Stimulated activated CD8-positive, alpha-beta memory T cell treated with anti-CD3 and anti-CD28 coated beads, Interleukin-4, amount 100 ng/mL, for 1 hour (primary cell): ENCODE measurements at places on chromosomes 13 and 19.
A peak's percentile ranks its signal among the peaks of the same experiment; 100 is the strongest.

DNA sequence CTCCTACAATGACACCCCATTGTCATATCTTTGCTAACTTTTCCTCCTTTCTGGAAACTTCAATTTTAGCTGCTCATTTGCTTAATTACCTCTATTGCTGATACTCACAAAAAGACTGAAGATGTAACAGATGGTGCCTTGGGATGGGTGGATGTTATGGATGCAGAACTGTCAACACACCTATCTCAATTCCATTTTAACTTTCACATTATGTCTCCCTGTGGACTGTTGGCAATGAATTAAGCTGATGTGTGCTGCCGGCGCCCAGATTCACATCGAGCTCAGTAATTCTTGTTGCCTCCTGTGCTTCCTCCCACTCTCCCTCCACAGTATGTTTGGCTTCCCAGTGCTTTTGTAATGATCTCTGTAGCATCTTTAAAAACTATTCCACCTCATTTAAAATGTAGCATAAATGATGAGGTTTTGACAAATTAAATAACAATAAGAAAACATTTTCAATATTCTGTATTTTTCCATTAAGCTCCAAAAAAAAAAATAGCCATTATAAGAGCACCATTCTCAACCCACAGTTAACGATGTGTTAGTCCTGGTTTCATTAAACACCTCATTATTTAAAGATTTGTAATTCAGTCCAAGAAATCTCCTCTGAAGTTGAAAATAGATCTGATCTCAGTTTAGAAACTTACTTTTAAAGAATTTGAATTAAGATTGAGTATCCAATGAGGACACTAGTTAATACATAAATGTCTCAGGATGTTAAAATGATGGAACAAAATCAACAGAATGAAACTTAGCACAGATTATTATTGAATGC is 99.9 kb upstream of the FAM216B start:
- DNase-seq = no peak

DNA sequence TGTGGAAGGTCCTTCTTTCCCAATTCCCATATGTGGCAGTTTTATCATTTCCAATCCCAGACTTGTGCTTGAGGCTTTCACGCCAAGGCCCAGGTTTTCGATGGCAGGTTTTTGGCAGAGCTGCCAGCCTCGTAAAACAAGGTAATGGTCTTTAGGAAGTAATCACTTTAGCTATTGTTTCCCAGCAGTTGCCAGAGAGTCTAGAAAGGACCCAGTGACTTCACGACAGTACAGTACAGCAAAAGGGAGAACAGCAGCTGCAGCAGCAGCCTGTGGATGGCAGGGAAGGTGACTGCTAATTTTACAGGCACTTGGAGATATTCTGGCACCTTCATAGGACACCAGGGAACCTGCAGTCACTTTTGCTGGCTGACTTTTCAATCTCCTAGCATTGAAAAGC is 291.6 kb upstream of the MAB21L1 start:
- no peak for DNase-seq

DNA sequence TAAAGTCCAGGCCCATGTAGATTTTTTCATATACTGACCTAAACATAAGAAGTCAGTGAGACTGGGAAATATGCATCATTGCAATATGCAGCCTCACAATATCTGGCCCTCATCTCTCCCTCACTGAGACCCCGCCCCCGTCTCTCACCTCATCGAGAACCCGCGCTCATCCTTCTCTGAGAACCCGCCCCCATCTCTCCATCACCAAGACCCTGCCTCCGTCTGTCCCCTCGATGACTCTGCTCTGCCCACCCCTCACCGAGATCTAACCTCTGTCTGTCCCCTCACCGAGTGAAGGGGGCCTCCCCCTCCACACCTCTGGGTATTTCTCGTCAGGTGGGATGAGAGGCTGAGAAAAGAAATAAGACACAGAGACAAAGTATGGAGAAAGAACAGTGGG is 20.5 kb upstream of the ZNF846 start:
- DNase-seq = no peak

DNA sequence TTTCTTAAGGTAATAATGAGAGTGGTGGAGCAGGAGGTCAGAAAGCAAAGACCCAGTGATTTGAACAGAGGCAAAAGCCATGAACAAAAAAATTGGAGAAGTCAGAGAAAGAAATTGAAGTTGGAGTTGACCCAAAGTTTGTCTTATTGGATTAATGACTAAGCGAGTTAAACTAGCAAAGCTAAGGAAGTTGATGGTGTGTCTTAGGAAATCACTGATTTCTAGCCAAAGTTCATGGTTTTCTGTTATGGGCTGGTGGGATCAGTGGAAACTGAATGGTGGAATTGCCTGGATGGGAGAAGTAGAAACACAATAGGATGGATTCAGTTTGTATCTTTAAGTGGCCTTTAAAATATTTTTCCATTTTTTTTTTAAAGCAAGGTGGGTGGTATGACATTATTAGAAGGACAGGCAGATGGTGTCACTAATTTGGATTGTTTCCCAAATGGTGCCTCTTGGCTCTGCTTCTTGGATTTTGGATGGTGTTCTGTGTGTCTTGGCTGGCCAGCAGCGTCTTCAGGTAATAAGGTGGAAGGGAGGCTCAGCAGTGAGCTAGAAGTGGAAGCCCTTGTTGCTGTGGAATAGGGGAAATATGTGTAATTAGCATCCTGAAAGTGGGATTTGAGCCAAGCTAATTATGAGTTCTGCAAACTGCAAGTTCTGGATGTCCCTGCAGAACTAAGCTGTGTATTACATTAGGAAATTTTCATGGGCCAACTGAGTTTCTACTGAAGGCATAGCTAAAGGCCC is 302.9 kb downstream of the LMO7 start:
- no peak for DNase-seq

GRCh38 chr13:51015973-51016372 is 95.1 kb downstream of the C13orf42 start:
- no peak for DNase-seq

GRCh38 chr19:6723738-6724137 is 3.3 kb upstream of the C3 start:
- DNase-seq = no peak

DNA sequence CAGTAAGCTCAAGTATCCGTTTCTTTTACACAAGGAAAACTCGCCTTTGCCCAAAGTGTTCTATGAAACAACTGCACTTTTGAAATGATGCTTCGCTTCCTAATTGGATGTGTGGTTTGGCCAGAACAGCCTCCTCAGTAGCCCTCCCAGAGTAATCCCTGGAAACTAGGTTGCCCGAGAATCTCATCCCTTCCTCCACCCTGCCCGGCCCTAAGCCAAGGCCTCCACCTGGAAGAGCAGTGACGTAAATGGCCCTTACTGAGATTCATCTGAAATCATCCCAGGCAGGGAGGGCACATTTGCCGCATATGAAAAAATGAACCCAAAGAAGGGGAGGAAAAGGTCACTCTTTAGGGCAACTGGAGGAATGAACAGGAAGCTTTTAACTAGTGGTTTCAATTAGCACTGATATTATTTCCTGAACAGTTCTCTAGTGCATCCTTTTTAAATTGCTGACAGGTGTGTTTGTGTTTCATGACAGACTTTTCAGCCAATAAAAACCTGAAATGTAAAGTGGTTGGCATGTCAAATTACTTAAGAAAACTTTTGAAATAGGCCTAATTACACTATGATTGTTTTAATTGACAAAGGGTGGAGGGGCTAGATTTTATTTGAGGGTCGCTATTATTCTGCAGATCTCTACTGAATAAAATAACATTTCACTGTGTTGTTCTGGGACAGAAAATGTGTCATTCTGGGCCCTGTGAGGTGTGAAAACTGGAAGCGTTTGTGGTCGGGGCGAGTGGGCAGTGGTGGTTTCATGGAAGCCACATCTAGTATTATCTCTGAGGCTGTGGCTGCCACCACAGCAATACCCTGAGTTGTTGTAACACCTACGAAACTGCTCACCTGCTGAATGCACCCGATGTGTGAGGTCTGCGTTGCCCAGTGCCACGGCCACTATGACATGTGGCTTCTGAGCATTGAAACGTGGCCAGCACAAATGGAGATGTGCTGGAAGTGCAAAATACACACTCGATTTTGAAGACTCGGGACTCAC is 112.1 kb downstream of the ZIC5 start:
- DNase-seq = peak; percentile 2

DNA sequence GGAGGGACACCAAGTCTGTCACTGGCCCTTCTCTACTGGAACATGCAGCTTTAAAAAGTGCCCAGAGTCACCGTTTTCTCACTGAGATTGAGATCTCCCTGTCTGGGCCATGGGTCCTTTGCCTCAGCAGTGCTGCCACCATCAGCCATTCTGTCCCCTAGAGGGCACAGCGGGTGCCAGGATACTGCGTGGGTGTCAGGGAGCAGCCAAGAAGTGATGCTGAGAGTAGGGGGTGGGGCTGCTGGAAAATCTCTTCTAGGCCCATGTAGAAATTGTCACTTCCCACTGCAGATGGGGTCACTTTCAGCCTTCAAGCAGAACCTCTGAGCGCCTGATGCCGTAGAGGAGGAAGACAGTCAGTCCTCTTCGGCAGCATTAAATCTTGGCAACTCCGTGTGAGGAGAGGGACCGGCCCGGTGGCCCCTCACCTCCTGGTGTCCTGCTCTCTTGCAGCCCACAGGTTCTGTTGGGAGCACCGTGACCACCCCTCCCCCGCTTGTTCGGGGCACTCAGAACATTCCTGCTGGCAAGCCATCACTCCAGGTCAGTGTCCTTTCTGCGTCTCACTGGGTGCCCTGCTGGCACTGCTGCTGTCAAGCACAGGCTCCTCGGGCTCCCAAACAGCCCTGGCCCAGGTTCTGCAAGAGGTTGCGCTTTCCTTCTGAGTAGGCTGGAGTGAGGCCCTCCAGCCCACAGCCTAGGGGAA is 21.4 kb downstream of the TSSK6 start:
- no peak for DNase-seq

GRCh38 chr13:44972956-44973581 is 16.2 kb downstream of the NUFIP1 start:
- DNase-seq = no peak

- DNase-seq = peak; percentile 94
Observed at GRCh38 chr19:41951686-41952172, 7.4 kb downstream of the RABAC1 start.

DNA sequence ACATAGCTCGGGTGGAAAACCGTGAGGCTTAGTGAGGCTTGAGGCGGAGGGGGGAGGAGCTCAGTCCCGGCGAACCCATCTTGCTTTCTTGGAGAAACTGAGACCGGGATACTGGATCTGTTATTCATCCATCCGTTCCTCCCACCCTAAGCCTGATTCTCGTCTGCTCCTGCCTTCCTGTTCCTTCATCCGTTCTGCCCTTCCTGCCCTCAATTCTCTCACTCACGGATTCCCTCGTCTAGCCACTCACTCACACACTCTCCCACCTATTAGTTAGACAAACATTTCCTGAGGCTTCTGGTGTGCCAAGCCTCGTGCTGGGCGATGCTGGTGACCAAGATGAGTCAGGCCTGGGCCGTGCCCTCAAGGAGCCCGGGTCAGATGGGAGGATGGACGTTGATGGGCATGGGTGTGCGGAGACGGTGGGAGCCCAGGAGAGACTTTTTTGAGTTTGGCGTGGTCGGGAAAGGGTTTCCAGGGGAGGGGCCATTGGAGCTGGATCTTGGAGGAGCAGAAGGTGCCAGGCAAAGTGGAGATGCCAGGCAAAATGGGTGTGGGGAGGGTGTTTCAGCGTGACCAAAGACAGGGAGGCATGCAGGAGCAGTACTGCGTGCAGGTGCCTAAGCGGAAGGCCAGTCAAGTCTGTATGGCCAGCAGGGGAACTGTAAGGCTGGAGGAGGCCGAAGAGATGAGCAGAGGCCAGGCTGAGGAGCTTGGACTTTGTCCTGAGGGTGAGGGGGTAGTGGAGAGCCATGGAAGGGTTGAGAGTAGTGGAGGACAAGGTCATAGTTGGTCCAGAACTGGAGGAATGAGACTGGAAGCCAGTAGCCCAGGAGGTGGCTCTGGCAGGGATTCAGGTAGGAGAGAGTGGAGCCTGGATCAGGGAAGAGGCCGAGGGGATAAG is 7.4 kb upstream of the CNFN start:
- no peak for DNase-seq

GRCh38 chr19:18593367-18594095 is 4.9 kb downstream of the REX1BD start:
- no peak for DNase-seq

DNA sequence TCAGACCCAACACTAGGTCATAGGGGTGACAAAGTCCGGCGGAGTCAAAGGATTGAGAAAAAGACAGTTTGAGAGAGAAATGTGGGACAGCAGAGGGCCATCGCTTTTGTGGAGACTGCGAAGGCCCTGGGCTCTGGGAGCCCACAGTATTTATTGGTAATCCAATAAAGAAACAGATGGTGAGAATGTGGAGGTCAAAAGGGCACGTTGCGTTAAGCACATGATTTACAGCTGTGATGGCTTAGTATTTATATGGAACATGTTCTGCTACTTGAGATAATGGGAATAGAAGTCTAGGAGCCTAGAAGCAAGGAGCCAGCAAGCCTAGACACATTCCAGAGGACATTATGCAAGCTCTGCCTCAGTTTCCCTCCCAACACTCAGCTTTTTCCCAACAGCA is 2521.1 kb downstream of the PCDH9 start:
- no peak for DNase-seq

DNA sequence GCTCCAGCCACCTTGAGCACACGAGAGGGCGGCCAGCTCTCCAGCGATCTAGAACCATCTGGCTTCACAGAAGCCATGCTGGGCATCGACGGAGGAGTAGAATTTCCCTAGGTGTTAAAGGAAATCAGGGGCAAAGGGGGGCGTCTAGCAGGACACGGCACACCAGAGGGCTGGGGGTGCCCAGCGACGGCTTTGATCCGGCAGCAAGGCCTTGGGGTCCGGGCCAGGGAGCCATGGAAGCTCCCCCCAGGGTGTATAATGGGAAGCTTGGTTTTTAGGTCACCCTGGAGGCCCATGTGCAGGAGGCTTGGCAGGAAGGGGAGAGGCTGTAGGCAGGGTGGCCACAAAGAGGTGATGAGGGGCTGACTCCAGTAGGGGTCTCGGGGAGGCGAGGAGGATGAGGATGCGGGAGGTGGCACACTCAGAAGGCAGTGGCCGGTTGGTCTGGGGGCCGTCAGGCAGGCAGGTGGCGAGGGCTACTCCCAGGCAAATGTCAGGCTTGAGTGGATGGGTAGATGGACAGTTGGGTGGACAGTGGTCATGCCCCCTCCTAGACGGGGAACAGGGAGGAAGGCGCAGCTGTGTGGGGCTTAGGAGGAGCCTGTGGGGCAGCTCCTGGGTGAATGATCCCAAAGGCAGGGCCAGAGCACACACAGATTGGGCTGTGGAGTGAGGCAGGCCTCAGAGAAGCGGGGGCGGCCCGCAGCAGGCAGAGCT is 5.6 kb downstream of the KMT5C start:
- DNase-seq = no peak

DNA sequence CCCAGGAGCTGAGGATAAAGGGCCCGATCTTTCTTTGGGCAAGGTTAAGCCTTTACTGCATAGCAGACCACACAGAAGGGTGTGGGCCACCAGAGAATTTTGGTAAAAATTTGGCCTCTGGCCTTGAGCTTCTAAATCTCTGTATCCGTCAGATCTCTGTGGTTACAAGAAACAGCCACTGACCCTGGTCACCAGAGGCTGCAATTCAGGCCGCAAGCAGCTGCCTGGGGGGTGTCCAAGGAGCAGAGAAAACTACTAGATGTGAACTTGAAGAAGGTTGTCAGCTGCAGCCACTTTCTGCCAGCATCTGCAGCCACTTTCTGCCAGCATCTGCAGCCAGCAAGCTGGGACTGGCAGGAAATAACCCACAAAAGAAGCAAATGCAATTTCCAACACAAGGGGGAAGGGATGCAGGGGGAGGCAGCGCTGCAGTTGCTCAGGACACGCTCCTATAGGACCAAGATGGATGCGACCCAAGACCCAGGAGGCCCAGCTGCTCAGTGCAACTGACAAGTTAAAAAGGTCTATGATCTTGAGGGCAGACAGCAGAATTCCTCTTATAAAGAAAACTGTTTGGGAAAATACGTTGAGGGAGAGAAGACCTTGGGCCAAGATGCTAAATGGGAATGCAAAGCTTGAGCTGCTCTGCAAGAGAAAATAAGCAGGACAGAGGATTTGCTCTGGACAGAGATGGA is 8.4 kb upstream of the CEACAM19 start:
- no peak for DNase-seq
